ENCODE measurements at places on chromosomes 6 and 20.

GRCh38 chr6:144835322-144835973 lies 550.3 kb downstream of the UTRN start:
- DNase-seq: no peak

GRCh38 chr20:62357187-62357667 lies 9.9 kb downstream of the LAMA5 start:
- DNase-seq: peak; percentile 77

- DNase-seq: no peak
Measured at GRCh38 chr20:20363799-20364592, 3.9 kb upstream of the INSM1 start.

DNA sequence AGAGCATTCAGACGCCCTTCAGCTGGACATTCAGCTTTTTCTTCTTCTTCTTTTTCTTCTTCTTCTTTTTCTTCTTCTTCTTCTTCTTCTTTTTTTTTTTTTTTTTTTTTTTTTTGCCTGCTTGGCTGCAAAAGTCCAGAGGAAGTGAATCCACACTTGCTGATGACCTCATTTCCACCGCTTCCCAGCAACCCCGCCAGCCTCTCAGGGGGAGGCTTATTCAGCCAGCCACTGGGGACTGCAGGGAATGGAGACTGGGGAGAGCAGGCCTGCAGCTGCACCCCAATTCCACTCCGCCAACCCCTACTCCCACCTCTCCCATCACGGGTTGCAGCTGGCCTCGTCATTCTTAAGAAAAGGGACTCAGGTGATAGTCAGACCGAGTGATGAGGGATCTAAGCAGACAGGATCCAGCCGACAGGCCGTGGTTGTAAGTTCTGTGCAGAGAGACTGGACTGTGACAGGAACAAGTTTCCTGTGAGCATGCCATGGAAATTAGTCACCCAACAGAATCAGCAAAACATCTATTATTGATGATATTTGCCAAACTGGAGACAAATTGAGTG lies 59.0 kb upstream of the QKI start:
- peak; percentile 80 for DNase-seq

DNA sequence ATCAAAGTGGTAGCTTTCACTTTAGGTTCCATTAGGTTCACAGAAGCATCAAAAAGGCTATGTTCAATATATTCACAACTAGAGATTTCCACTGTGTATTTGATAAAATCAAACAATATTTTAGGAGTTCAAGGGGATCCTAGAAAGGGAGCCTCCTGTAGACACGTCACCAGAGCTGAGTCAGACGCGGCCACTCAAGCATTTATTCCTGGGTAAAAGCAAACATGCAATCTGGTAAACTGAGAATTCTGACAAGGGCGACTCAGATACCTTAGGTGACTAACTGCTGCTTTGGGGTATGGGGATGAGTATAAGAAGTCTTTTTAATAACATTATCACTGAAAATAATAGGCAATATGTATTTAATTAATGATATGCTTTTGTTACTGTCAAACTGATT lies 118.7 kb upstream of the HMGN3 start:
- peak; percentile 9 for DNase-seq

- DNase-seq: no peak
Measured at GRCh38 chr6:29617782-29618554, 15.0 kb downstream of the GABBR1 start.

- no peak for DNase-seq
Measured at GRCh38 chr6:40075056-40075590, 140.9 kb upstream of the MOCS1 start.

DNA sequence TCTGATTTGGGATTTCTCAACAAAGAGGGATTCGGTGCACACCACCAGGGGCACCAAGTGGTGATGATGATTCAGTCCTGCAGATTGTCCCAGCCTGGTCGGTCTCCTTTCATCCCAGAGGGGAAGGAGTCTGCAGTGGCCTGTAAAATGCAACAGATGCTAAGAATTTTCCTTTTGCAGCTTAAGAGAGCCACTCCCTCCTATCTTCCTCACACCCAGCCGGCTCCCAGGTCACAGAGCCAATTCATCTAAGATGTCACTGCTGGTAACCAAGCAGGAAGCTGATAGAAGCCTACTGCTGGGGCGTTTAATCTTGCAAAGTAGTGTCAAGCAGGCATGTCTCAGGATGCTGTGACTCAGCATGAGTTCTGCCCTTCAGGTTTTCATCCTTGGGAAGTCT lies 203.8 kb upstream of the LRFN2 start:
- DNase-seq: no peak

GRCh38 chr6:17932330-17932852 lies 55.0 kb downstream of the KIF13A start:
- peak; percentile 95 for DNase-seq

GRCh38 chr6:129543981-129544380 lies 166.0 kb downstream of the ARHGAP18 start:
- peak; percentile 52 for DNase-seq

DNA sequence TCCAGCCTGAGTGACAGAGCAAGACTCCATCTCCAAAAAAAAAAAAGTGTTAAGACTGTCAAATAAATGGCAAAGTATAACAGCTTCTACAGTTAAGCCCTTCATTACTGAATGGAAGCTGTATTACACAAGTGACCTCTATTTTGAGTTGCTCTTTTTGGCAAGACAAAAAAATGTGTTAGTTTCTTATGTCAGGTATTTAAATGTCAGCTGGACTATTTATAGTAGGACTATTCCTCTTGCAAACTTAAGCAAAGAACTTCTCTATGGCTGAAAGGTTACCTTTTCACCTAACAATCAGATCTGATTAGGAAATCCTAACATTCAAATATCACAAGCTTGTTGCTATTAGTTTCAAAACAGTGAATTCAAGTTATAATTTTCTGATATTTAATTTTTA lies 12.4 kb downstream of the UBE2V1 start:
- no peak for DNase-seq

GRCh38 chr20:10519361-10520046 lies 84.4 kb downstream of the SLX4IP start:
- peak; percentile 79 for DNase-seq

GRCh38 chr6:41536795-41537758 lies 9.1 kb upstream of the FOXP4 start:
- DNase-seq: peak; percentile 9

DNA sequence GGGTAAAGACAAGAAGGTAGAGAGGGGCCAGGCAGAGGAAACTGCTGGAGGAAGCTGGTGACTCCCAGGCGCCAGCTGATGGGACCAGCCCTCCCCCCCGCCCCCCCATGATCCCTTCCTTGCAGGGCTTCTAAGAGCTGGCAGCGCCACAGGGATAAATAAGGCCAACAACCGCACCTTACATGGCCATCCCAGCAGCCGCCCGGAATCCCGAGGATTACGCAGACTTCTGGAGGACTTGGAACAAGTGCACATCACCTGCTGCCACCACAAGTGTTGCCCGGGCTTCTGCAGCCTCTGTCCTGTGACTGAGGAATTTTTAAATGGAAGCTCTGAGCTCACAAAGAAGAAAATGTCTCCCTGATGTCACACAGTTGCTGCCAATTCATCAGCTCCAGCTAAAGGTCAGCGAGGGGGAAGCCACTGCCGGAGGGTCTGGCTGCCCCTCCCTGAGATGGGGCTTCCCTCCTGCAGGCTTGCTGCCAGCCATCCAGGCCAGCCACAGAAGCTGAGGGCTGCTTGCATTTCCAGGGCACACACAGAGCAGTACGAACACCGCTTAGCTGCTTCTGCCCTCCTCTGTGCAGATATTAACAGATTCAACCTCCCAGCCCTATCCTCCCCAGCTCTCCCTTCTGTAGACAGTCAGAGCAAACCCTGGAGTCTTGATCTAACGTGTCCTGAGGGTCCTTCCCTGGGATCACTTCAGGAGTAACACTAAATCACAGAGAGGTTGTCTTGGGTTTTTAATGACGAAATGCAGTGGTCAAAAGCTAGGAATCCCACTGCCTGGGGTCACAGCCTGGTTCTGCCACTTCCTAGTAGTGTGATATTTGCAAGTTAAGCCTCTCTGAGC lies 38.6 kb upstream of the PIM1 start:
- DNase-seq: peak; percentile 21

DNA sequence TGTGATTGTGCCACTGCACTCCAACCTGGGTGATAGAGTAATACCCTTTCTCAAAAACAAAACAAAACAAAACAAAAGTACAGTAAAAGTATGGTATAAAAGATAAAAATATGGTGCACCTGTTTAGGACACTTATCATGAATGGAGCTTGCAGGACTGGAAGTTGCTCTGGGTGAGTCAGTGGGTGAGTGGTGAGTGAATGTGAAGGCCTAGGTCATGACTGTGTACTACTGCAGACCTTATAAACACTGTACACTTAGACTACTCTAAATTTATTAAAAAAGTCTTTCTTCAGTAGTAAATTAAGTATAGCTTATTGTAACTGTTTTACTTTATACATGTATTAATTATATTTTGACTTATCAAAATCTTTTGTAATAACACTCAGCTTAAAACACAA lies 46.0 kb downstream of the ZFP64 start:
- DNase-seq: no peak

DNA sequence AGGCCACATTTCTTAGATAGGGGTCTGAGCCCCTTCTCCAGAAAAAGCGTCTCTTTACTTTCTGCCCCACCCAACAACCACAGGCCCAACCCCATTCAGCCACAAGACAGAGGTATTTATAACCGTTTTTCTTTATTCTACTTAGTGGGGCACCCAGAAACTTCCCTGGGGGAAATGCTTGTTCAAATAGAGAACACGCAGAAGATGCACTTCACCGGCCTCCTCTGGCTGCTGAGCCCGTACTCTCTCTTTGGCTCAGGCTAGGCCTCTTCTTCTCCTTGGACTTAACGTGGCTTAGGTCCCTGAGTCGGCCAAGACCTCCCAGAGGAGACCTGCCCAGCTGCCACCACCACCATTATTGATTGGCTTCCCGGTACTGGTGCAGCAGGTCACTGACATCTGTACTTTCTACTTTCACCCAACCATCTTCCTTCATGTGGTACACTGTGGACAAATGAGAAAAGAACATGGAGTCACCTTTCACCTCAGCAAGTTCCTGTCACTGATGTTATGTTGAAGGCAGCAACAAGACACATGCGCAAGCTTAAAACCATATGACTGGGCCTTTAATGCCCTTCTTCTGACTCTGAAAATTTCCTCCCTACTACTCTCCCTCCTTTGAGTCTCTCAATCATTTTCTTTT lies 2.2 kb upstream of the TAP2 start:
- no peak for DNase-seq

DNA sequence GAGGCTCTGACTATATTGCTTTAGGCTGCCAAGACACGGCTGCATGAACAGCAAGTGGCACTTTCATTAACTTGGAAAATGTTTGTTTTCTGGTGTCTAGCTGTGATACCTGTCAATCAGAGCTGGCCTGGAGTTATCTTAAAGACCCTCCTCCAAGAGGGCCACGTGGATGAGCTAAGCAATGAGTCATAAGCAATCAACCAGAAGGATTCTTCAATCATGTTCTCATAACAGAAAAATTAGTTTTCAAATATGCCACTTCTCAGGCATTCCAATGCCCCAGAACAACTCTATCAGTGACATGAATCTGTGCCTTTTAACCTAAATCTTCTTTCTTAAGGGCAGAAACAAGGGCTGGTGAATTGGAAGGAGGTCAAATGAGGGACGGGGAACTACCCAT lies 283.0 kb downstream of the HTR1B start:
- DNase-seq: peak; percentile 39

DNA sequence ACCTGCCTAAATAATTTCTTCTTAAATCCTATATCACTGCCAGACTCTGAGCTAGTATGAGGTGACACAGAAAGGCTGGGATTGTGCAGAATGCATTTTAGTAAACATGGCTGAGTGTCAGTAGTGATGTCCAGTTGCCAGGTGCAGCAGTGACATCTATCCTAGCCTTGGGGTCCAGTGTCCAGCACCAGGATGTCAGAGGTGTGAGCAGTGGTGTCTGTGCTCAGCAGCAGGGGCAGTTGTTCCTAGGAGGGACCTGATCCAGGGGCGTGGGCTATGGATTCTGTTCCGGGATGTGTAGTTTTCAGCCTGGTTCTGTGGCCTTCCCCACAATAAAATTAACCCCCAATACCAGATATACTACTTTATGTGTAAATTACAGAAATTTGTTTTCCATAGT lies 6.0 kb downstream of the HLA-C start:
- DNase-seq: no peak

DNA sequence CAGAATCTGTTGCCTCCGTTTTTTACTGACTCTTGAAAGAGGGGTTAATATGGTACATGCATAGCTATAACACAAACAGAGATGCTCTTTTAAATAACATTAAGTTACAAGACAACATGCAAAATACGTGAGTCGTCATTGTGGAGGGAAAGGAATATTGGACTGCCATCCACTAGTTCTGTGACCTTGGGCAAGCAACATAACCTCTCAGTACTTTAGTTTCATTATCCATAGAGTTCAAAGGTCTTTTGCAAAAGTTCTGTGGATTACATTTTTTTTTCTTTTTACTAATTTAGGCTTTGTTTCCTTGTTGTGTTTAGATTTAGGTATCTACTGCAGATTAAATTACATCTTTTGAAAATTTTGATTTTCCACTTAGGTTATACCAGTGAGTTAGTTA lies 70.5 kb downstream of the MACROD2 start:
- DNase-seq: no peak

GRCh38 chr20:14470231-14470899 lies 133.0 kb upstream of the FLRT3 start:
- DNase-seq: no peak

DNA sequence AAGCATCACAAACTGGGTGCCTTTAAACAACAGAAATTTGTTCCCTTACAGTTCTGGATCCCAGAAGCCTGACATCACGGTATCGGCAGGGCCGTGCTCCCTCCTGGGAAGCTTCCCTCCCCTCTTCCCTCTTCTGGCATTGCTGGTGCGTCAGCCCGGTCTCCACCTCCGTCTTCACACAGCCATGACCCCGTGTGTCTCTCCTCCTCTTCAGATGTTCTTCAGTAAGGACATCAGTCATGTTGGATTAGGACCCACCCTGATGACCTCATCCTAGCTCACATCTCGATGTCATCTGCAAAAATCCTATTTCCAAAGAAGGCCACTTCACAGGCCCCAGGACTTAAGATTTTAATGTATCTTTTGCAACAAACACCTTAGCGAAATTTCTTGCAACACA lies 38.4 kb upstream of the TBXT start:
- DNase-seq: no peak

- no peak for DNase-seq
Measured at GRCh38 chr20:53321596-53321995, 272.0 kb downstream of the ZNF217 start.

GRCh38 chr6:56949925-56950495 lies 4.9 kb upstream of the BEND6 start:
- DNase-seq: peak; percentile 56
